ENCODE measurements at places on chromosomes 7 and 10.

DNA sequence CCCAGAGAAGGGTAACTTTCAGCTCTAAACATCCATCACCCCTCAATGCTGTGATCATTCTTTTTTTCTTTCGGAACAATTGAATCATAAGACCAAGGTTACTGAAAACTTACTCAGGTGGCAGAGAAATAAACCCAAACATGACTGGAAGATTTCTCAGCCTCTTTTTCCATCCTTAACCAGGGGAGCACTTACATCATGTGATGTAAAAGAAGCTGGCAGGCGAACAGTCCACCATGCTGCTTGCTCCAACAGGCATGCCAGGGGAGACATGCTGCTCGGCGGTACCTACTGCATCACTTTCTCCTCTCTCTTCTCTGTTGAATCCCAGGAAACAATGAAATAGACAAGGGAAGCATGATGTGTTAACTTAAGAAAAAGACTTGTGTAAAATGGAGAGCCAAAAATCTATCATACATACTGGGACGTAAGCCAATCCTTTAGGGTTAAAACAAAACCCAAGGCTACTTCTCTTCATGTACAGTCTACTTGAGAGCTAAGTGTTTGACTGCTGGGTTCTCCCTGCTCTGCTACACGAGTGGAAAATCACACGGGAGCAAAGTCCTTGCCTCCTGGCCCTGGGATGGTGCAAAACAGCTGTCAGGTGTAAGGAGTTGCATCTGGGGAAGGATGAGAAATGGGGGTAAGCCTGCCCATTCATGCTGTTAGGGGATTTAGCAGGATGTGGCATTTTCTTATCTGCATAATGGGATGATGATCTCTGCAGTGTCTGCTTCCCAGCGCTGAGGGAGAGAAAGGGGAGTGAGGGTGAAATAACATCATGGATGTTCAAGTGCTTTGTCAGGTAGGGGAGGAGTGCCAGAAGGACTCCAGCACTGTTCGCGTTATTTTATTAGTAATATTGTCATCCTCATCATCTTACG, 64.3 kb upstream of the ZNF438 start:
- no peak for DNase-seq

GRCh38 chr7:81181066-81181465, 262.2 kb upstream of the SEMA3C start:
- no peak for DNase-seq

GRCh38 chr10:92849234-92849525, 860 bp downstream of the EXOC6 start:
- DNase-seq, result no peak

- no peak for DNase-seq
These were observed 283.1 kb downstream of the DNAJB6 start for GRCh38 chr7:157619753-157620525.

DNA sequence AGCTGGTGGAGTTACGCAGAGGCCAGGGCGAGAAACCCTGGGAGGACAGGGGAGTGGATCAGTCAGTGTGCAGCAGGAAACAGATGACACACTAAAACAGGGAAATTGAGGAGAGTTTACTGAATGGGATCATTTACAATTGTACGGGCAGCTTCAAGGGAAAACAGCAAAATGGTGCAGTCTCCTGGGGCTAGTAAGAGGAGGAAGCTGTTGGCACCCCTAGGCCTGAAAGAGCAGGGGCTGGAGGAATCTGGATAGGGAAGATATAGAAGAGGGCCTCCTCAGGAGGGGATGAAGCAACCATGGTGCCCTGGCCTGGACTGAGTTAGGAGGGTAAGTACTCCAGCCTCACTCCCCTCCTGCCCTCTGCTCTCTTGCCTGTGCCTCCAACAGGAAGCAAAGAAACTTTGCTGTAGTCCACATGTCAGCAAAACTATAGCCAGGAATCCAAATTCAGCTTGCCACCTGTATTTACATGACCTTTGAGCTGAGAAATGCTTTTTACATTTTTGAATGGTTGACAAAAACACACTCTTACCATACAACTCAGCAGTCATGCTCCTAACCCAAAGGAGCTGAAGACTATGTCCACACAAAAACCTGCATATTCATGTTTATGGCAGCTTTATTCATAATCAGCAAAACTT, 52.3 kb upstream of the OPN4 start:
- no peak for DNase-seq

DNA sequence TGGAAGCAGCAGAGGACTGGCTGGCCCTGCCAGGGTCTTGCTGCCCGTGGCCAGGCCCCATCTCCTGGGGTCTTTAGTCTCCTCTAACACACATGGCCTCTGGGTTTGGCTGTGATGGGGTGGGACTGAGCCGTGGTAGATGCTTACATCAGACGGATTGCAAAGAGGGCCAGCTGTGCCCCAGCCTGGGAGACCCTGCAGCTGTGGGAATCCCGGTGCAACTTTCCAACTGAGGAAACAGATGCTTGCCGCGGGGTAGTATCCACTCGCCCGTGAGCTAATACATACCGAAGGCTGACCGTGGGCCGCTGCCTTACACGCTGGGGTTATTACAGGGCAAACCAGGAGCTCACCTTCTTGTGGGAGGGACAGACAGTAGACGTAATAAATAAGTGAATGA, 24.1 kb upstream of the SH2B2 start:
- DNase-seq, result no peak

DNA sequence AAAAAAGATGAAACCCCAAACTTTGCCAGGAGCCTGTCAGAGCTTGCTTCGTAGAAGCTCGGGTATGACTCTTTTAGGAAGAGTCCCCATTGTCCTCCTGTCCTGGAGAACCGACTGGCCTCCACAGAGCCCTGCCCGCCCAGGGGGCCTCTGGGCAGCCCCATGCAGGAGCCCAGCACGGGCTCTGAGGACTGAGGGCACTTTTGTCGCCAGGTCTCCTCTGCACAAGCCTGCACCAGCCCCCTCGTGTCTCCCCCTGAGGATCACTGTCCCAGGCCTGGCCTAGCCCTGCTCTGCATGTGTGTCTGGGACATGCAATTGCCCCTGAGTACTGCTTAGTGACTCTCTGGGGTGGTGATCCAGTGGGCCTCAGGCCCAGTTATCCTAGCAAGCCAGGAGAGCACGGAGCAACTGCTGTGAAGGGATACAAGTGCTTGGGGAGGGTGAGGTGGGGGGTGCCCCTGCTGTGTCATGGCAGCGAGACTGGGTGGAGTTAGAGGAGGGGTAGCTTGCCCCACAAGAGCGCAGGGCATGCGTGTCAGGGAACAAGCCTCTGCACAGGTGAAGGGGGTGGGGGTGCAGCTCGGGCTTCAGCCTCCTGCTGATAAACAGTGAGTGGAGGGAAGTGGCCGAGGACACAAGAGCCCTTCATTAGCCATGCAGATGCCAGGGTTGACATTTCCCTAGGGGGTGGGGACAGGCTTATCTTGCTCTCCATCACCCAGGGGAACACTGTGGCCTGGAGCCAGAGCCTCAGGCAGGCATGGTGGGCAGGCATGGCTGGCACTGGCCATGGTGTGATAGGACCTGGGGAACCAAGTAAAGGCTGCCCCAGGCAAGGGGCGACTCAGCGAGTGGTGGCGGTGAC, 143.4 kb downstream of the C10orf105 start:
- no peak for DNase-seq

GRCh38 chr7:22814261-22815208, 8.1 kb downstream of the TOMM7 start:
- no peak for DNase-seq

GRCh38 chr7:67637023-67637358, 640.4 kb downstream of the TYW1 start:
- DNase-seq, result no peak

DNA sequence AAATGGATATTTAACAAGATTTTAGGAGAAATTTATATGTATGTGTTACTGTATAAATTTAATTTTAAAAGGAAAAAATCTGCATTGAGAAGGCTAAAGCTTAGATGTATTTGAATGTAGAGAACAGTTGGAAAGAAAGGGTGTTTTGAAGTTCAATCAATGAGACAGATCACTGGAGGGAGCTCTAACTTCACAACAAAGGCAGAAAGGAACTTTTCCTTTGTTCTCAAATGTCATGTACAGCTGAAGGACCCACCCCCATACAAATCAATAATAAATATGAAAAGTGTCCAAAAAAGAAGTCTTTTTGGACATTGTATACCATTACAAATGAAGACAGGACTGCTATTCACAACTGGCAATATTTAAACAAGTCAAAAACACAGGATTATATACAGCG, 403.4 kb downstream of the DNAJB9 start:
- no peak for DNase-seq

GRCh38 chr10:34717429-34717828, 97.7 kb downstream of the PARD3 start:
- DNase-seq, result no peak

GRCh38 chr7:17126413-17127268, 171.8 kb upstream of the AHR start:
- DNase-seq, result no peak

GRCh38 chr7:111510584-111511378, 51.5 kb downstream of the IMMP2L start:
- no peak for DNase-seq

- DNase-seq, result no peak
These were observed 77.5 kb downstream of the AFAP1L2 start for GRCh38 chr10:114326795-114327194.

DNA sequence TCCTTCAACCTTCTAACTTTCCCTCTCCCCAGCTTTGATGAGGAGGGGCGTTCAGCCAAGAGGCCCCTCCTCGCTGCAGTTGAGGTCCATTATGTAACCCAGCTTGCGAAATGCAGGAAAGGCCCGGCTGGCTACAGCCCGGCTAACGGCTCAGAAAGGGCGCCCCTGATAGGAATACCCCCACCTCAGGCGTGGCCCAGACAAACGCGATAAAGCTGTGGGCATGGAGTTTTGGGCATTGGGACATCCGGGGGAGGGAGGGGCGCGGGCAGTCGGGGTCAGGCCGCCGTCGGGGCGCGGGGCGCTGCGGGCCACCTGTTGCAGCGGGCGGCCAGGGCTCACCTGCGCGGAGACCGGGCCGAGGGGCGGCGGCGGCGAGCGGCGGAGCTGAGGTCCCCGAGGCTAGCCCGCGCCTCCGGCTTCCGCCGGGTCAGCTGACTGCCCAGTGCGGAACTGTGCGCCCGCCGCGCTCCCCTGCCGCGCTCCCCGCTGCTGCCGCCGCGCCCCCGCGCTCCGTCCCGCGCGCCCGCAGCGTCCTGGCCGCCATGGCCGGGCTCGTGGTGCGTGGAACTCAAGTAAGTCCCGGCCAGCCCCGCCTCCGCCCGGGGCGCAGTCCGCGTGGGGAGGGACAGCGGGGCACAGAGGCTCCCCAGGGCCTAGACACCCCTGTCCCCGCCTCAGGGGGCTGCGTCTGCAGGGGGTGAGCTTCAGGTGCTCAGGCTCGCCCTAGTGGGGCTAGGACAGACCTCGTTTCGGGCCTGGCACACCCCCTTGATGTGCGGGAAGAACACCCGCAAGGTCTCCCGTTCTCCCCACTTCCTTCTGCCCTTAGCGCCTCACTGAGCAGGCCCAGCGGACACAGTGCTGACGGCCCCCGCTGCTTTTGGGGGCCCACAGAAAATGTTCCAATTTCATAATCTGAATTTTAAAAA, at the start of gene LRMDA:
Gene LRMDA, plus strand, starts transcription at position 445 of the 932 bp plus-strand sequence.
- DNase-seq, result no peak

- DNase-seq, result no peak
These were observed 55.7 kb downstream of the ST7 start for GRCh38 chr7:117008886-117009531.

- DNase-seq, result no peak
These were observed 62.1 kb downstream of the ZMIZ1 start for GRCh38 chr10:79130846-79131245.

DNA sequence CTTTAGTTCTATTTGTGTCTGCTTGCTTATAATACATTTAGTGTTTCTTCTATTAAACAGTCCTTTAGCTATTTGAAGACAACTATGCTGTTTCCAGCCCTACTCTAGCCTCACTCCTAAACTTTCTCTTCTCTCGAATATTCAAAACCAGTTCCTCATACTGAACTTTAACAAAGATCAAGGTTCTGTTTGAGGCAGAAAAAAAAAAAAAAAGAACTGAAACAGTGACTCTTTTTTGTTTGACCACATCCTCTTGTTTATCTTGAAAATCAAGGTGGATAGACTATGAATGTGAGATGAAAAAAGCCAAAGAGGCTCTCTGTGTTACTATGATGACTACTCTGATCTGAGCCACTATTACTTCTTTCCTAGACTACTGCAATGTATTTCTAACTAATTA, 154.3 kb downstream of the ZNF365 start:
- no peak for DNase-seq

- DNase-seq, result no peak
These were observed 13.6 kb upstream of the GHRHR start for GRCh38 chr7:30950197-30950596.

- DNase-seq, result no peak
These were observed 315.7 kb downstream of the TNS3 start for GRCh38 chr7:47266131-47266706.

GRCh38 chr10:9811601-9812000, 1206.1 kb upstream of the CELF2 start:
- no peak for DNase-seq

- no peak for DNase-seq
These were observed 41.2 kb upstream of the AKR1E2 start for GRCh38 chr10:4784667-4785333.

GRCh38 chr7:97623333-97623732, 108.6 kb upstream of the TAC1 start:
- no peak for DNase-seq

DNA sequence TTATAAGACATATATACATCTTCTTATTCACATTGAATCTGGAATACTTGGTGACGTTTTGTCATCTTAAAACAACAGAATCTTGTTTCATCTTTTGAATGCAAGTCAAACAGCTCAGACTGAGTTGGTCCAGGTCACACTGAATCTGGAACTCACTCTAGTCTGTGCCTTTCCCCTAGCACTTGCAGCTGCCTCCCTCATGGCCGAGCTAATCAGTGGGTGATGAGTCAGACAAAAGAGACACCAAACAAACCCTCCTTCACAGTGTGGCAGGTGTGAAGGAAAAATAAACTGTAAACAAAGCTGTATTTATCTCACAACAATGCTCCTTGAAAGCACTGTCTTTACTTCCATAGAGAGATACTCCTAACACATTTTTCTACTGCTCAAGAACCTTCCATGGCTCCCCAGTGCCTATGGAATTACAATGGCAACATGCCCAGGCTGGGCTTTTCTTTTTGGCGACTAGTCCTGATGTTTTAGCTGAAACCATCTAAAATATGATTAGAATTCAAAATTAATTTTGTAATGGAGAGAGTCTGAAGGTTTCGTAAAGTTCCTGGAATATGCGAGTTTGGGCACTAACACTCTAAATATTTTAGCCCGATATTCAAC, 140.0 kb downstream of the ZNF365 start:
- no peak for DNase-seq

GRCh38 chr7:150784954-150785353, 15.2 kb downstream of the TMEM176B start:
- DNase-seq, result no peak

DNA sequence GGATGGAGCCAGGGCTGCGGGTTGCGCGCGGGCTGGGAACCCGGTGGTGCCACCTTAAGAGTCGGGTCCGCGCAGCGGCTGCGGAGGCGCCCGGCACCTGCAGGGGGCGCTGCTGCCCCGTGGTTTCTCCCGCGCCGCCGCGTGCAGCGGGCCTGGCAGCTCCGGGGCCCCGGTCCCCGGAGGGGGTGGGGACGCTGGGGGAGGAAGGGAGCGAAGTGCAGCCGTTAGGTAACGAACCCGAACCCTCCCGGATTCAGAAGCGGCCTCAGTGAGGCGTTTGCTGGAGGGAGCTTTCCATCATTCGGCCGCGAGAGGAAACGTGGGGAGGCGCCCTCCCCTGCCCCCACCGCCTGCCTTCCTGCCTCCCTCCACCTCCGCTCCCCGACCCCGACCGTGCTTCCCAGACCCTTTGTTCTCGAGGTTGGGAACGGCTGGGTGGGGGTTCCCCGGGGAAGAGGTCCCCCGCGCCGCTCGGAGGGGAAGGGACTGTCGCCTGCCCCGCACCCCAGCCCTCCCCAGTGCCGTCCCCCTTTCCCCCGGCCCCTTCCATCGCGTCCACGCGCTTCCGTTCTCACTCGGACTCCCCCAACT, 29.6 kb downstream of the SKIDA1 start:
- DNase-seq, result peak; percentile 72

Measured in stimulated activated CD8-positive, alpha-beta memory T cell treated with anti-CD3 and anti-CD28 coated beads, Interleukin-4, amount 100 ng/mL, for 1 hour (primary cell).